ENCODE measurements at places on chromosomes 5 and 9.

DNA sequence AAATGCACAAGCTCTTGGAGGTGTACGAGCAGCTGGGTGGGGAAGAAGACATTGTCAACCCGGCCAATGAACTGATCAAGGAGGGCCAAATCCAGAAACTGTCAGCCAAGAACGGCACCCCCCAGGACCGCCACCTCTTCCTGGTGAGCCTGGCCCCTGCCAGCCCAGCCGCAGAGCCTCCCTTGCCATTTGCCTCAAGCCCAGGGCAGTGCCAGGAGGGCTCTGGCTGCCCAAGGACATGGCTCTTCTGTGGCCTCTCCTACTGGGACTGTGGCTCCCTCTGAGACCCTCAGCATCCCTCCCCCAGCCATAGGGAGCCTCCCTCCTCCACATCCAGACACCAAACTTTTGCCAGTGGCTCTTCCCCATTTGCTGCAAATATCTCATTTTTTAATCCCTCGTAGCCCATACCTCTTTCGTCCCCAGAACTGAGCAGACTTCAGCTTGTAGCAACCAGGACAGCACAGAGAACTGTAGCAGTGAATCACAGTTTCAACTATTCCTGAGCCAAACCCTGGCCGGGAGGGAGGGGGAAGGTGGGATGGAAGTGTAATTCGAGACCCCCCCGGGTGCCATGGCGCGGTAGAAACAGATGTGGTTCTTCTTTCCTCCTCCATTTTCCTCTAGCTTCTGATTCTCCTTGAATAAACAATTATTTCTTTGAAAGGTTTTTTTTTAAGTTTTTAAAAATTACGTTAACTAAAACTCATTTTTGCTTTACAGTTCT is 44.5 kb upstream of the SUSD3 start:
- no peak for DNase-seq

GRCh38 chr9:114771889-114772288 is 34.0 kb downstream of the TNFSF15 start:
- no peak for DNase-seq

DNA sequence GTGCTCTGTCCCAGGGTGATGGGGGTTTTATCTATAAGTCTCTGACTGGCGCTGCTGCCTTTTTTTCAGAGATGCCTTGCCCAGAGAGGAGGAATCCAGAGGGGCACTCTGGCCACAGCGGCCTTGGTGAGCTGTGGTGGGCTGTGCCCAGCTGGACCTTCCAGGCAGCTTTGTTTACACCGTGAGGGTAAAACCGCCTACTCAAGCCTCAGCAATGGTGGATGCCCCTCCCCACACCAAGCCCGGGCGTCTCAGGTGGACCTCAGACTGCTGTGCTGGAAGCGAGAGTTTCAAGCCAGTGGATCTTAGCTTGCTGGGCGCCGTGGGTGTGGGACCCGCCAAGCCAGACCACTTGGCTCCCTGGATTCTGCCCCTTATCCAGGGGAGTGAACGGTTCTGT is 41.3 kb upstream of the C9orf72 start:
- no peak for DNase-seq

GRCh38 chr5:174022384-174023095 is 23.0 kb upstream of the NSG2 start:
- no peak for DNase-seq

DNA sequence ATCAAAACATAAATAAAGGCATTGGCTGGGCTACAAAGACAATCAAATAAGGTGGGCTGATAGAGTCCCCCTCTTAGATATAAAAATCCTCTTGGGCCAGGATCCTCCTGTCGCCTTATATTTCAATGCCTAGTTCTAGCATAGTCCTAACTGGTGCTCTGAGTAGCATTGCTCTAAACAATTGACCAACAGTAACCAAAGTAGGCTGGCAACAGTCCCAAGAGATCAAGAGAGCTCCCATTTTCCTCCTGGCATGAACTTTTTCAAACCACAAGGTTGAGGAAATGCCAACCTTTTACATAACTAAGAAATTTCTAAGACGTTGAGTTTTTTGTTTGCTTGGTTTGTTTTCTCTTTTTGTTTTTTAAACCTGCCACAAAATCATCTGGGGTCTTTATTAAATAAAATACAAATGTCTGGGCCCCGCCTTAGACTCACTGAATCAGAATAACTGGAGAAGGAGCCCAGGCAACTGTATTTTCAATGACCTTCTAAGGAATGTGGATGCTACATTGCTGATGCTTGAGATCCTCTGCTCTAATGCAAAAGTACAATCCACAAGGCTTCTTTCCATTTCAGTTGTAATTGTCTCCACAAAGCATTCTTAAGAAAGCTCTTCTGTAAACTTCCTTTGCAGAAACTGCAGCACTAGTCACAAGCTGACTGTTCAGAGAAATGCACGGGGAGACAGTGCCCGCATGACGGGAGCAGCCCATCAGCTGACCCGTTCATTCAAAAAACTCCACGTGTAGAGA is 2.9 kb downstream of the SLC45A2 start:
- no peak for DNase-seq

GRCh38 chr5:129098488-129099183 is 4.1 kb downstream of the ISOC1 start:
- DNase-seq: peak; percentile 13

- DNase-seq: no peak
Observed at GRCh38 chr5:164012371-164012770, 507.0 kb downstream of the MAT2B start.

GRCh38 chr5:124570285-124571035 is 176.0 kb downstream of the ZNF608 start:
- no peak for DNase-seq

GRCh38 chr5:65021527-65022226 is 252.9 kb downstream of the CWC27 start:
- DNase-seq: no peak

- no peak for DNase-seq
Observed at GRCh38 chr5:77425420-77425819, 66.7 kb downstream of the WDR41 start.

DNA sequence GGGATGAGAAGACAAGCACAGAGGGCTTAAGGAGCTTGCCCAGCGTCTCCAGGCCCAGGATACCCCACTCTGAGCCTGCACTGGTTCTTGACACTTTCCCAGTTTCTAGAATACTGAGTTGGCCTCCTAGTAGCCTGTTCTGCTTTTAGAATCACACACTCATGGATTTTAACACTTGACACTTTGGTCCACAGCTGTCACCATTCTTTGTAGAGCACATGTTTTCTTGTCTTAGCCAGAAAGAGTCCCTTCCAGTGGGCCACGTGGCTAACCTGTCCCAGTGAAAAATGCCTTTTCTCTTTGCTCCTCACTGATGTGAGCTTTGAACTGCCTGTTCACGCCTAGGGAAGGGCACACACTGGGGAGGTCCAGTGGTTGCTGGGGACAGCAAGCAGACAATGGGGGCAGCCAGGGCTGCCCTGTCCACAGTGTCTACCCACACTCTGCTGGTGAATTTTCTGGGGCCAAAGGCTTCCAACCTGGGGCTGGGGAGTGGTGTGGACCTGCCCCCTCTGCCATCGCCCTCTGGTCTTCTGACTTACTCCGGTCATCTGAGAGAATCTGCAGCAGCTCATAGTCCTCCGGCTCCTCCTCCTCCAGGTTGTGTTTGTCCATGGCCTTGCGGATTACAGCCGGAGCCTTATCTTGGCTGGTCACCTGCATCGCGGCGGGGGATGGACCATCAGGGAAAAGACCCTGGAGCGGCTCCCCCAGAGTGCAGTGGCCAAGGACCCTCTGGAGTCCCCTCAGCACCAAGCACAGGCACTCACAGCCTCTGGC is 21.1 kb downstream of the RALGDS start:
- no peak for DNase-seq

DNA sequence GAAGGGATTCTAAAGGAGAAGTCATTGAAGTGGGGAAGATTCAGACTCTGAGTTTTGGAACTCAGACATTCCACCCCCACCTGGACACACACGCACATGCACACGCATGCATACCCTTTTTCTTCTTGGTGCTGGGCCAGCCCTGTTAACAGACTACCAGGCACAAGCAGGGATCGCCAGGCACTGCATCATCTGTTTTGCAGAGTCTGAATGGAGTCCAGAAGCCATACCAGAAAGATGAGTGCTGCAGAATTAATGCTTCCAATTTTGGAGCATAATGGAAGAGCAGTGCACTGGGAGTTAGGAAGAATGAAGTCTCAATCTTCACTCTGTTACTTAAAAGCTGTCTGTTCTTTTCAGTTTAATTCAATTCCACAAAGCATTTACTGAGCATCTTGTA is 95.5 kb downstream of the PDE8B start:
- no peak for DNase-seq

DNA sequence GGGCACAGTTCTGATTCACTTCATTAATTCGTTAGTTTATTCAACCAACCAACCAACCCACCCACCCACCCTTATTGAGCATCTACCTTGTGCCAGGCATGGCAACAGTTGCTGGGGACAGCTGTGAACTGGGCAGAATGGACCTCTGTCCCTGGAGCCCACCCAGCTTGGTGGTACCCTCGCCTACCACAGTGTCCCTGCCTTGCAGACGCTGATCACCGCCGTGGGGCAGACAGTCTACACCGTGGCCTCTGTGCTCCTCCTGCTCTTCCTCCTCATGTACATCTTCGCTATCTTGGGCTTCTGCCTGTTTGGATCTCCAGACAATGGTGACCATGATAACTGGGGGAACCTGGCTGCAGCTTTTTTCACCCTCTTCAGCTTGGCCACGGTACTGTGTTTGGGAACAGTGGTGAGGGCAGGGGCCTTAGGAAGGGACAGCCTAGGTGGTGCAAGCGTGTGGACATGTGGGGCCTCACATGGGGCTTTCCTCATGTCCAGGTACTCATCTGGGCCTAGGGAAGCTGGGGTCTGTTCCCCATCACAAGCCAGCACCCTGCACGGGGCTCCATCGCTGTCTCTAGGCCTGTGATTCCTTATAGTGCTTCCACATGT is 26.2 kb downstream of the PITX1 start:
- DNase-seq: no peak

- no peak for DNase-seq
Observed at GRCh38 chr5:172451771-172452197, 2.5 kb downstream of the SH3PXD2B start.

DNA sequence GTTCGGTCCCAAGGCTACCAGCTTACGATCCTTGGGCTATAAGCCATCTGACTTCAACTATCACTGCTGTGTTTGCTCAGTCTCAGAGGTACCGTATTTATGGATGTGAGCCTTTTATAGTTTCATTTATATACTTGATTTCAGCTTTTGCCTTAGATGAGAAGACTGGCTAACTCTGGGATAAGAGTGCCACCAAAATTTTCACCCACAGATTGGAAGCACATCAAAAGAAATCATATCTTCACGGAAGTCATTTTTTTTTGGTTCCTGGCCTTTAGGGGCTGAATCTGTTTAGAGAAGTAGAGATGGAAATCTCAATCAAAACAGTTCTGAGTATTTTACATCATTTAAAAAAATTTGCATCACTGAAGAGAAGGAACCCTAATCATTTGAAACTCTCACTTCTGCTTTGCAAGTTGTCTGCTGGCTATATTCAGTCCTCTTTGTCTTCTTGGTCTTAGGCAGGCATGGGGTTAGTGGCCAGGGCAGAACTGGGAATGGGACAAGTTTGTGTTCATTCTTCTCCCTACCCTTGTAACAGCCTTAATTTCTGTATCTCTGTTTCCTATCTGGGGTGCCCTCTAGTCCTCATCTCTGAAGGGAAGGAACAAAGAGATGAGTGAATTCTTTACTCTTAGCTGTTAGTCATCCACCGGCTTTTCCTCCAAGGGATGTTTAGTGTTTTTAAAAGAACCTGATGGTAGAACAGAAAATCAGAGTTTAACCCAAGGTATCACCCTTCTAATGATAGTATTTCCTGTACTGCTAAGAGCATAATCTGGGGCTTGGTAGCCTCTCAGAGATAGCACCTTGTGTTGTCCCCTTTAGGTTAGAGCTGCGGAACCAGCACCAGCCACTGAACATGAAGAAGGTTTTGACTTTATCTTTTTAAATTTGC is 14.1 kb upstream of the TNFAIP8 start:
- no peak for DNase-seq

- no peak for DNase-seq
Observed at GRCh38 chr9:123686829-123687192, 243.1 kb downstream of the DENND1A start.

DNA sequence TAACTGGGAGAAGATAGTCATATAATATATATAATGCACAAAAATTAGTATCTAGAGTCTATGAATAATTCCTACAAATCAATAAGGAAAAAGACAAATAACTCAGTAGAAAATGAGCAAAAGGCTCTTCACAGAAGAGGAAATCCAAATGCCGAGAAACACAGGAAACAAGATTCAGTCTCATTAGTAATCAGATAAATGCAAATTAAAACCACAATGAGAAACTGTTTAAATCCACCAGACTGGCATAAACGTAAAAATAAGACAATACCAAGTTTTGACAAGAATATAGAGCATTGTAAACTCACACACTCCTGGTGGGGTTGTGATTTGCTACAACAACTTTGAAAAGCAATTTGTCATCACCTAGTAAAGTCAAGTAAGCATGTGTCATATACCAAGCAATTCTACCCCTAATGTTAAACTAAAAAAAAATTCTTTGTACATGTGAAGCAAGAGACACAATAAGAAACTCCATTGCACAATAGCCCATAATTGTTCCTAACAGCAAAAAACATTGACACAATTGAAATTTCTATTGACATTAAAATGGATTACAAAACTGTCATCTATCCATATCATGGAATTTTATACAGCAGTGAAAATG is 21.0 kb upstream of the UBLCP1 start:
- DNase-seq: no peak

DNA sequence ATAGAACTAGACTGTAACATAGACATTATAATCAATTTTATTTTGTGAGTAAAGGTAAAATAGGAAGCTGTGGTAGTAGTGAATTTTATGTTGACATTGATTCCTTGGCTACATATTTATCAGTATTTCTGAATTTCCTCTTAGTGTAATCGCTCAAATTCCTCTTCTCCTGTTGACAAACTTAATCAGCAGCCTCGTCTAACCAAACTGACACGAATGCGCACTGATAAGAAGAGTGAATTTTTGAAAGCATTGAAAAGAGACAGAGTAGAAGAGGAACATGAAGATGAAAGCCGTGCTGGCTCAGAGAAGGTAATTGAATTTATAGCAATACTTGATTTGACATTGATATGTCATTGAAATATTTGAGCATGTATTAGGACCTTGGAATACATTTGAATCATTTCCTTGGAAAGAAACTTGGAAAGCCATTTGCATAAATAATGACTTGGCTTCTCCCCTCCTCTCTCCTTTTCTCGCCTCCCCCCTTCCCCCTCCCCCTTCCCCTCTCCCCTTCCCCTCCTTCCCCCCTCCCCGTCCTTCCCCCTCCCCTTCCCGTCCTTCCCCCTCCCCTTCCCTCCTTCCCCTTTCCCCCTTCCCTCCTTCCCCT is 75.5 kb downstream of the GPBP1 start:
- DNase-seq: no peak

DNA sequence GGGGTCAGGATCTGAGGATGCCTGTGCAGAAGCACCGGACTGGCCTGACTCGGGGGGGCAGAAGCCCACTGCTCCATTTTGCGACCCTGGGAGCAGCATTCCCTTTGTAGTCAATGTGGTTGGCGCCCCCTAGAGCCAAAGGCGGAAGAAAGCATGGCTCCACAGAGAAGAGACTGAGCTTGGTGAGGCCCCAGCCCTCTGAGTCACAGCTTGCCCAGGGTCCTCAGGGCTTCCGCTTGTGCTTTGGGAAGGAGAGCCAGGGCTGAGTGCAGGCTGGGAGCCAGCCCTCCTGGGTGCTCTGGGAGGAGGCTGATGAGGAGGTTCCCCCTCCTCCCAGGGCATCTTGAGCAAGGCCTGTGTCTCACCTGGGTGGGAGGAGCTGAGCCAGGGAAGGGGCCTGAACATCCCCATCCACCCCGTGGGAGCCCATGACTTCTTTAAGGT is 5.5 kb upstream of the AQP3 start:
- DNase-seq: no peak

Measured in GF-D8 (cell line).